Skin of body (tissue), 3 donors: ENCODE measurements at places on chromosomes 5 and 9. TPM values are rescaled to one million over a fixed set of nuclear protein-coding genes. Genes with fewer than 3 reads are reported as not detected.

The TMEM252 gene
- total RNA-seq = not detected

The SPINK6 gene
- total RNA-seq = not detected

The PSD2 gene
- 0.20 TPM for total RNA-seq

The SAPCD2 gene
- total RNA-seq = 5.8 TPM

The MYMK gene
- 0.89 TPM for total RNA-seq

The BAAT gene
- total RNA-seq = not detected

The LIFR gene
- total RNA-seq = 70.8 TPM

The LVRN gene
- total RNA-seq = 18.4 TPM

The LCNL1 gene
- total RNA-seq = 0.20 TPM

The BARX1 gene
- not detected for total RNA-seq

The GGTA1 gene
- 9.6 TPM for total RNA-seq

The DOCK2 gene
- 20.6 TPM for total RNA-seq

The NUTM2G gene
- total RNA-seq = not detected

The PGGT1B gene
- total RNA-seq = 13.1 TPM

The EGR1 gene
- total RNA-seq = 47.6 TPM

The CCL21 gene
- 11.9 TPM for total RNA-seq

The EIF4EBP3 gene
- total RNA-seq = 1.3 TPM

The CFAP157 gene
- total RNA-seq = 0.10 TPM

The GOLGA1 gene
- total RNA-seq = 13.5 TPM

The IFNA21 gene
- not detected for total RNA-seq

The KCNMB1 gene
- 0.20 TPM for total RNA-seq

The MAP3K1 gene
- 44.2 TPM for total RNA-seq

The SLC34A3 gene
- total RNA-seq = not detected

The ANKRD31 gene
- total RNA-seq = 0.30 TPM

The ESM1 gene
- total RNA-seq = 4.6 TPM

The NEURL1B gene
- total RNA-seq = 15.9 TPM

The SLCO6A1 gene
- not detected for total RNA-seq

The FAM219A gene
- 4.6 TPM for total RNA-seq

The NRG2 gene
- total RNA-seq = 0.99 TPM

The PCDHGB6 gene
- 5.6 TPM for total RNA-seq

The POU5F2 gene
- 4.9 TPM for total RNA-seq

The HTR4 gene
- total RNA-seq = not detected

The FOXI1 gene
- 0.10 TPM for total RNA-seq

The C9orf50 gene
- total RNA-seq = not detected

The APC gene
- total RNA-seq = 52.6 TPM

The MOCS2 gene
- total RNA-seq = 25.5 TPM

The SLC36A2 gene
- 0.20 TPM for total RNA-seq

The AGXT2 gene
- not detected for total RNA-seq
